ENCODE measurements at places on chromosomes 11 and 22.

DNA sequence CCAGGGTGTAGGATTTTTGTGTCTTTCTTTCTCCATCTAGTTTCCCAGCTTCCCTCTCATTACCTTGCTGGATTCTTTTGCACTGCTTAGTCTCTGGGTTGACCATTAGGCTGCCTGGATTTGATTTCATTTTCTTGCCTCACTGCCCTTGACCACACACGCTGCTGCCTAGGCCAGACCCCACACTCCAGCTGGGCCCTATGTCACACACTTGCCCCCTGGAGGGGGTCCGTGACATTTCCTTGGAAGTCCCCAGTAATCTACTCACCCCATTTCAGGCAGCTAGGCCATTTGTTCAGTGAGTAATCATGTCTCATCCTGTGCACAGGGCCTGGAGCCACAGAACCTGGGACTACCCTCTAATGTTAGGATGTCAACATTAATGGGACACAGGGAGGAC lies 81.9 kb upstream of the SPON1 start:
- DNase-seq: no peak

DNA sequence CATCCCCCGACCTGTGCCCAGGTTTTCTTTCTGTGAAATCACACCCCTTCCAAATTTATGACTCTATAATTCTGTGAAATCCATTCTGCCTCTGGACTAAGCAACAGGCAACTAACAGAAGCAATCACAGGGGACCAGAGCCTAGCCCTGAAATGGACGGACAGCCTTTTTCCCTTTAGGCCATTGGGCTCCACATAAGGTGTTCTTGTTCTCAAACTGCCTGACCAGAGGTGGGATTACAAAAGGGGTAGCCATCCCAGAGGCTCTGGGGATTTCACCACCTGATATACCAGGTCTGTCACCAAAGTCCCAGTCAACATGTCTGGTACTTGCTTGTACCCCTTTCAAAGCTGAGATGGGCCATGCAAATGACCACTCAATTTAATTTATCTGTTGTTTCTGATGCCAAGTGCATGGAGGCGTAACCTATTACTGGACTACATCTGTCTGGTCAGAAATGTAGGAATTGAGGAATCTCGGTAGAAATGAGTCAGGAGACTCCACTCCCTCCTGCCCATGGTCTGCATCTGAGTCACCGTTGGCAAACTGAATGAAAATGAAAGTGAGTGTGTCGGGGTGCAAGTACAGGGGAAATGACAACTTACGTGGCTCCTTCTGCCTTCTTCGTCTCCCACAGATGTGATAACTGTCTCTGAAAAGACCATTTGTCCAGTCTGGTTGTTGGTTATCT lies 10.2 kb downstream of the DKK3 start:
- no peak for DNase-seq

DNA sequence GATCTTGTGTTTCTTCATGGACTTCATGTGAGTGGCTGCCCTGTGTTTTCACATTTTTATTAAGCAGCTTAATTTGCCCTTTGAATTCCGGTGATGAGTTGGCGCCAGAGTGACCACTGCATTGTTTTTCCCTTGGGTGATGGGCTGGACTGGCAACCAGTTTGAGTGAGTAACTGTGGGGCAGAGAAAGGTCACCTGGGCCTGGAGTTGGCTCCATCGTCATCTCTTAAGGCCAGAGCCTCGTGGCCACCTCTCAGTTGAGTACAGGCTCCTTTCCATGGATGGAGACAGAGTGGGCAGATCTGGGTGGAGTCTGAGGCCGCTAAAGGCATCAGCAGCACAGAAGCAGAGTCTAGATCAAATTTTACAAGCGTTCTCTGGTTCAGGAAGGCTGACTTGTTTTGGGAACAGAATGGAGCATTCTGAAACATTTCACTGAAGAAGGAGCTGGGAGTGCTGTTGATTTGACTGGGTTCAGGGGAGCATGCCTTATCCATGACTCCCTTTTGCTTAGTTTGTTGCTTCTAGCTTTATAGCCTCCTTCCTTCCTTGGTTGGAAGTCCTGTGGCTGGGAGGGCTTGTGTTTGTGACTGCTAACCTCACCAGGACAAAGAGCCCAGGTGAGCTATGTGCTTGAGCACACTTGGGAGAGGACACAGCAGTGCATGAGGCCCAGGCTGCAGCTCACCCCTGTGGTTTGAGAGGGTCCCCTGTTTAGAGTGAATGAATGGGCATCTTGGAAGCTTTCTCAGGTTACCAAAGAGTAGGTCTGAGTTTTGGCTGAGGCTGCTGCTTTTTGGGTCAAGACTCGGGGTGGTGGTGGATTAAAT lies 7.8 kb downstream of the BCR start:
- no peak for DNase-seq

DNA sequence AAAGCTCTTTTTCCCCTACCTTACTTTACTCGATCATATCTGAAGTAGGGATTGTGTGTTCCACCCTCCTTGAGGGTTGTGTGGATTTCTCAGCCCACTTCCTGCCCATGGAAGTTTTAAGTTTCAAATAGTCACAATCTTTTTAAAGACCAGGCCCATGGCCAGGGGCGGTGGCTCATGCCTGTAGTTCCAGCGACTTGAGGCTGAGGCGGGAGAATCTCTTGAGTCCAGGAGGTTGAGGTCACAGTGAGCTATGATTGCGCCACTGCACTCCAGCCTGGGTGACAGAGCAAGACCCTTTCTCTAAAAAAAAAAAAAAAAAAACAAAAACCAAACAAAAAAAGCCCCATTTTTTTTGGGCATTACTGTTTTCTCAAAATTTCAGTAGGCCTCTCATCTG lies 36.3 kb upstream of the LRRC10B start:
- DNase-seq: no peak

- DNase-seq: no peak
Observed at GRCh38 chr11:5258543-5259262, 4.1 kb upstream of the HBG2 start.

DNA sequence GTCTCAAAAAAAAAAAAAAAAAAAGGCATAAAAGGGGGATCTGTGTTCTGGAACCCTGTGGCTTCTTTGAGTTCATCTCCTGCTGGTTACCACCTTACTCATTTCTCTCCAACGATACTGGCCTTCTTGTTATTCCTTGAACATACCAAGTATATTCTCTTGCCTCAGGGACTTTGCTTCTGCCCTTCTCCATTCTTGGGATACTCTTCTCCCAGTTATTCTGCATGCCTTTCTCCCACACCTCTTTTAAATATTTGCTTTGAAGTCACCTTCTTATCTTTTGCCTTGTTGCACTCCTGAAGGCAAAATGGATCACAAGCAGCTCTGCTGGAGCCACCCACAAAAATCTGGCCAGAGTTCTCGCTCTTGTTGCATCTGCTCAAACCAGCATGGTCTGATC lies 76.0 kb upstream of the RRM1 start:
- DNase-seq: no peak
